ENCODE measurements at places on chromosomes 7 and 10.

- DNase-seq = no peak
Observed at GRCh38 chr10:5443429-5443828, 31.1 kb downstream of the NET1 start.

DNA sequence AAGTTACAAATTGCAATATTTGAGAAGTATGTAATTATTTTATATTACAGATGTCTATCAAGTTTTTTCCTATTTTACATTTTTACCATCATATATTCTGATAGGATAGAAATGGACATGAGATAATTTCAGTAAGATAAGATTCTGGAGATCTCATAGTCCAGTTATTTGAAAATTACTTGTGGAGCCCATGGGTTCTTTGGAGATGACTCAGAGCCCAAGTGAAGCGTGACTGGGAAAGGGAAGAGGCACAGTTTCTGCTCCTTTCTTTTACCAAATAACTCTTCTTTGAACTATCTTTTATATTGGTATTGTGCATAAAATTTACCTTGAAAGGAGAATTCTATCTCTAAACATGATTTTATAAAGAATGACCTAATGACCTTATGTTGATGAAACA, 2.4 kb downstream of the CD36 start:
- no peak for DNase-seq

DNA sequence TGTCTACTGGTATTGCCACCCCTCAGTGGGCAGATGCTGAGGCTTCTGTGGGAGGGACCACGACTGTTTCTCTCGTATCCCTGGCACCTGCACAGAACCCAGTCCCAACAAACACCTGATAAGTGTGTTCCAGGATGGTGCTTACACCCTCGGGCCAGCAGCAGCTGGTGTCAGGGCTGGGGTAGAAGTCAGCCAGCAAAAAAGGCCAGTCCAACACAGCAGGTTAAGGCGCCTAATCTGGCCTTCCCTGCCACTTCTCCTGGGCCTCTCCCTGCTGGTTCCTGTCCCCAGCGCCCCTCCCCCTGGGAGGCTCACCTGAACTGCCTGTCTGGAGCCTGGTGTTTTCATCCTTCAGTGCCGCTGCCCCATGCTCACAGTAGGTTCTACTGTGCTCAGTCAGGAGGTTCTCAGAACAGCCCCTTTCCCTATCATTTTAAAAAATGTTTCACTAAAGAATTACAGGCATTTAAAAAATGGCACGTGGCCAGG, 20.0 kb downstream of the PODXL start:
- no peak for DNase-seq

DNA sequence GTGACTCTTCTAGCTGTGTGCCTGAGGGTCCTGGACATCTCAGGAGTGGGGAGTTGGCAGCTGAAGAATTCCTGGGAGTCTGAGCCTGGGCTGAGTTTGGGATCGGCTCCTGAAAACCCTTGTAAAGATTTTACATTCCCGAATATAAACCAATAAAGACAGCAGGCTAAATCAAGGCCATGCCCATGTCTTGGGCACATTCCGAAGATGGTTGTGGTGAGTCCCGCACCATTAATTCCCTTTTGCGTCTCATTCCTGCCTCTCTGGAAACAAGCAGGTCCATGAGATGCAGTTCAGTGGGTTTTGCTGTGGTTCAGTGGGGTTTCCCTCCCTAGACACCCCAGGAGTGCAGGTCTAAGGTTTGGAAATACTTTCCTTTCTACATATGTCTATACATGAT, 90.9 kb downstream of the COL26A1 start:
- DNase-seq = no peak

GRCh38 chr7:117350027-117350426, 27.2 kb upstream of the WNT2 start:
- DNase-seq = no peak

DNA sequence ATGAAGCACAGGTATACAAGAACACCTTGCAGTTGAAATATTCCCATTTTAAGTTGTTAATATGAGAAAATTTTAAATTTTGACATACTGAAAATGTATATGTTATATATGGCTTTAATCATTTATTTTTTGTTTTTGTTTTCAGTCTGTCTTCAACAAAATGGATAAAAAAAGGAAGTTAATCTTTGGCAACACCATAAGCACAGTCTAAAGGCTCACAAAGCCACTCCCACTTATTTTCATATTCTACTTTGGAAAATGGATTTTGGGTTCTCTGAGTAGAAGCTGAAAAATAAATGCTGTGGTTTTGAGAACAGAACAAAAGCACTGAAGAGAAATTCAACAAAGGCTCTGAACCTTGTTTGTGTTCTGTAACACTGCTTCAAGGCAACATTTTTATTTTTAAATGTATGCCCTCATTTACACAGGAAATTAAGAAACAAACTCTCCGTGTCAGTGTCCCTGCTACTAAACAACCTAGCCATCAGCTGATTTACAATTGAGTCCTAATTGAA, 81.3 kb upstream of the LRRN3 start:
- DNase-seq = no peak

- no peak for DNase-seq
Observed at GRCh38 chr7:29457565-29458011, 106.0 kb upstream of the PRR15 start.

- no peak for DNase-seq
Observed at GRCh38 chr10:48496831-48497779, 107.8 kb downstream of the ARHGAP22 start.

GRCh38 chr10:119872610-119872859, at the start of gene MCMBP:
Gene MCMBP, minus strand, starts transcription at chr10:119872843. Its CDS starts 259 bp downstream, at chr10:119872584.
- DNase-seq = no peak

Data from stimulated activated CD8-positive, alpha-beta memory T cell treated with anti-CD3 and anti-CD28 coated beads, Interleukin-15, amount 100 ng/mL, for 1 hour (primary cell).